ENCODE measurements at places on chromosomes 2 and 18.

DNA sequence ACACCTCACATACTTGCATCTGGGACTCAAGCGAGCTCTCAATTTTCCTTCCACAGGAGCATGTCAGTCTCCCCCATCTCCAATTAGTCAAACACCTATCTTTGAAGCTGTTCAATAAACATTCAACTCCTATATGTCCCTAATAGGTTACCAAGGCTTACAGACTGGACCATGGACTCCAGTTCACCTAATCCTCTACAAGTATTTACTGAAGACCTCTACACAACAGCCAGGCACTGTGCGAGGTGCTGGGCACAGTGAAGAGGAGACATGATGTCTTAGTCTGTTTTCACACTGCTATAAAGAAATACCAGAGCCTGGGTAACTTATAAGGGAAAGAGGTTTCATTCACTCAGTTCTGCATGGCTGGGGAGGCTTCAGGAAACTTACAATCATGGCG, 129.9 kb downstream of the MYO5B start:
- no peak for DNase-seq

DNA sequence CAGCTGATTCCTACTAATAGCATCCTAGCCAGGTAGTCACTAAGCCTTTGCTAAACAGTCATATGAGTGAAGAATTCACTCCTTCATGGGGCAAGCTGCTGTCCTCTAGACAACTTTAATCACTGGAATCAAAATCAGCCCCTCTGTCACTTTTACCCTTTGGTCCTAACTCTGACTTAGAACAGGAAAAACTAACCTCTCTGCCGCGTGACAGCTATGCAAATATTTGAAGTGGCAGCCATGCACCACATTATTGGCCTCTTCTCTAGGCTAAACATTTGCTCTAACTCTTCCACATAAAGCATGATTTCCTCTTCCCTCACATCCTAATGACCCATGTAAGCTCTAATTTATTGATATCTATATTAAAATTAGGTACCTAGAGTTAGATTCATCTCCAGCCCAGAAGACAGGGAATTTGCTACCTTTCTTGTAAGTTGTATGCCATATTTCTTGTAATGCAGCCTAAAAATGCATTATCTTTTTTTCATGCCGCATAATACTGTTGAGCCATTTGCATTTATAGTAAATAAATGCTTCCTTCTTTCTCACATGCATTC, 12.8 kb upstream of the ONECUT2 start:
- no peak for DNase-seq

DNA sequence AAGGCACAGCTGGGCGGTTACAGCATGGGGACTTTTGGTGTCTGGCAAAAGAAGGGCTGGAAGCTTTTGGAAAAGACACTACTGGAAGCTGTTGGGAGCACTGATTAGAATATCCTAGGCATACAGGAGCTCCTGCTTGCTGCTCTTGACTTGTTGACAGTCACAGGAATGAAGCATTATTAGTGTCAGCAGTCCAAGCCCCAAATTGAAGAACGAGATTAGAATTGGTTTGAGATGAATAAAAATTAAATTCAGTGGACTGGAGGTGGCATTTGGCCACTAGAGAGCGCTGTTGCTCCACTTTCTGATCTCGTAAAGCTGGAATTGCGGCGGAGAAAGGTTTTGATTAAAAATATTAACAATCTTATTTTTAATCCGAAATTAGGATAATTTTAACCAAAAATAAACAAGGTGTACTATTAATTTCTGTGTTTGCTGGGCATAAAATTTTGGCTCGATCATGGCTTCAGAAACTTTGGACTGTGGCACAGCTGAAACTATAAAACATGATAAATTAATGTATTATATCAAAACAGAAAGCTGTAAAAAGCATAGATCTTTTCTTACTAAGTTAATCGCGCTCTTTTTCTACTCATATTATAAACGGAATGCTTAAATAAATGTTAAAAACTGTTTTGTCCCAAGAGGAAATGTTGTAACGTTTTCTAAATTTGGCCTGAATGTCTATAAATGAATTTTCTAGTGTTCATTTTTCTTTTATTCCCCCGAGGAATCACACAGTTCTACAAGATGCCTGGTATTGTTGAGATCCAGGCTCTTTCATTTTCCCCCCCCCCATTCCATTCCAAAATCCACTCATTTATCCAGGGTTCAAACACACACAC, 2.4 kb upstream of the HOXD8 start:
- DNase-seq, result peak; percentile 23

DNA sequence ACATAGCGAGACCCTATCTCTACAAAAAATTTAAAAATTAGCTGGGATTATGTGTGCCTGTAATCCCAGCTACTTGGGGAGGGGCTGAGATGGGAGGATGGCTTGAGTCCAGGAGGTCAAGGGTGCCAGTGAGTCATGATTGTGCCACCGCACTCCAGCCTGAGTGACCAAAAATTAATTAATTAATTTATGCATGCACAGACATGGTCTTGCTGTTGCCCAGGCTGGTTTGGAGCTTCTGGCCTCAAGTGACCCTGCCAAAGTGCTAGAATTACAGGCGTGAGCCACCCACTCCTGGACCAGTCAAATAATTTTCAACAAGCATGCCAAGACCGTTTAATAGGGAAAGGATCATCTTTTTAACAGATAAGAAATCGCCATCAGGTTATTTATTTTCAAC, 57.7 kb upstream of the TFCP2L1 start:
- no peak for DNase-seq

- DNase-seq, result no peak
These were observed 88.6 kb upstream of the RPE start for GRCh38 chr2:209913786-209914345.

All from MG63 (cell line).